ENCODE measurements at places on chromosomes 11 and 22.

DNA sequence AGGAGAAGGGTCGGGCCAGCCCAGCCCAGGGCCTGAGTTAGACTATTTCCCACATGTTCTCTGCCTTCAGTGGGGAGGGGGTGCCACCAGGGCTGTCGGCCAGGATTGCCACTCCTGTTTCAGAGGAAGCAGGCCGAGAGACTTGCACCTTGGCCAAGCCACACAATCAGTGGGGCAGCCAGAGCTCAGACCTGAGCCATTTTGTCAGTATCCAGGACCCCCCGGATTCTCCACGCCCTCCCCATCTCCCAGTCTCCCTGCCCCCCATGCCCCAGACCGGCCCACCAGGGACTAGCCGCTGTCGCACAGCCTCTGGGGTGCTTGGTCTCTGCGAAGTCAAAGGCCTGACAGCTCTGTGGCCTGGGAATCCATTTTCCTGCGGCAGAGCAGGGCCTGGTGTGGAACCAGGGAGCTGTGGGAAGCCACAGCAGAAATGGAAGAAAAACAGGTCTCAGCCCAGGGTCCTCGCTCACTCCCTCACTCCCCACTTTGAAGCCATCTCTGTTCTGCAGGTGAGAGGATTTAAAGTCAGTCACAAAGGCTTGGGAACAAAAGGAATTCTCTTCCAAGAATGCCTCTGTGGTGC lies 25.5 kb upstream of the MGAT3 start:
- no peak for DNase-seq

- no peak for DNase-seq
Observed at GRCh38 chr22:49203091-49203858, 624.4 kb downstream of the BRD1 start.

- DNase-seq = no peak
Observed at GRCh38 chr11:128231845-128232410, 355.4 kb downstream of the ETS1 start.

DNA sequence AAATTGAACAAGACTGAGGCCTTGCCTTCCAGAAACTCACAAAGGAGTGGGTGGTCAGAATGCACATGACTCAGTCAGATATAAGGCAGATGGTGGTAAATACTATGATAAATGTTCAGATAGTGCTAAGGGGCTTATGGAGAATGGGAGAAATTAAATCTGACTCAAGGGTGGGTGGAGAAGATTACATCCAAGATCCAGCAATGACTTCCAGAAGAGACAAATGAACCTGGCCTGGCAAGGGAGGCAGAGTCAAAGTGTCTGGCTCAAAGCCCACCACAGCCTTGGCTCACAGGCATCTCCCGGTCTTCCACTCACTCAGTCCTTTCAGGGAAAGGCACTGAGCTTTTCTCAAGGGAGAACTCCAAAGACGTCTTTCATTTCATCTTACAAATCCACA lies 6.1 kb upstream of the ZBTB16 start:
- no peak for DNase-seq

All from astrocyte of the hippocampus (primary cell).